ENCODE measurements at places on chromosomes 2 and 18. TPM values are rescaled to one million over a fixed set of nuclear protein-coding genes. Genes with fewer than 3 reads are reported as not detected.

Gene RNF149
- total RNA-seq = 89.7 TPM

Gene CCL20
- not detected for total RNA-seq

Gene LRRTM1
- total RNA-seq = 0.44 TPM

Gene COBLL1
- 14.5 TPM for total RNA-seq

Gene IL36A
- not detected for total RNA-seq

Gene PLEK
- total RNA-seq = under 0.01 TPM

Gene CROCC2
- not detected for total RNA-seq

Gene ALPI
- not detected for total RNA-seq

Gene TMEM178A
- total RNA-seq = 1.4 TPM

Gene C2orf80
- not detected for total RNA-seq

Gene ALLC
- total RNA-seq = not detected

Gene IWS1
- total RNA-seq = 51.2 TPM

Gene FER1L5
- 1.6 TPM for total RNA-seq

Gene CABYR
- 7.2 TPM for total RNA-seq

Gene RANBP2
- total RNA-seq = 82.9 TPM

Gene SLC30A3
- 0.87 TPM for total RNA-seq

Gene IL36RN
- total RNA-seq = not detected

Gene NPAS2
- total RNA-seq = 14.4 TPM

Gene MOCOS
- 2.2 TPM for total RNA-seq

Gene C2orf68
- total RNA-seq = 14.1 TPM

Gene PDK1
- 26.4 TPM for total RNA-seq

Gene REG1A
- not detected for total RNA-seq

Gene UGT1A3
- not detected for total RNA-seq

Gene FABP1
- total RNA-seq = not detected

Gene UGT1A8
- 0.12 TPM for total RNA-seq

Gene SLC4A5
- 0.44 TPM for total RNA-seq

Gene TCF23
- total RNA-seq = not detected

Gene TNS1
- 64.6 TPM for total RNA-seq

Gene CIB4
- not detected for total RNA-seq

Gene APLF
- total RNA-seq = 4.2 TPM

Gene MAB21L4
- under 0.01 TPM for total RNA-seq

Gene NPHP1
- 5.6 TPM for total RNA-seq

Gene AQP12B
- not detected for total RNA-seq

Measured in uterine smooth muscle cell (primary cell).